ENCODE measurements at places on chromosomes 12 and 14.

DNA sequence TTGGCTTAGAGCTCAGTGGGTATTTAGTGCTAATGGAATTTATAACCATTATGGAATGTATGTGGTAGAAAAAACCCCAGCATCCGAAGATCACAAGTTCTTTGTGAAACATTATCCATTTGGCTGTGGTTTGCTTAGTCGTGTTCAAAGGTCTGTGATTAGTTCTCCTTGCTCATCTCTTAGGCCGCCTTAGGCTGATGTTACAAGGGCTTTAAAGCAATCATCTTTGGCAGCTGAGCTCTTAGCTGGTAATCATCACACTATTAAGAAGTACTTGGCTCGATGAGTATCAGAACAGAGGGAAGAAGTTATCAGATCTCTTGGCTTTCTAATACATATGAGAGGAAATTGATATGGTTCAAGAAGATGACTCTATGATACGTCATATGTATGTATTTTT lies 124.1 kb upstream of the E2F7 start:
- DNase-seq: no peak

DNA sequence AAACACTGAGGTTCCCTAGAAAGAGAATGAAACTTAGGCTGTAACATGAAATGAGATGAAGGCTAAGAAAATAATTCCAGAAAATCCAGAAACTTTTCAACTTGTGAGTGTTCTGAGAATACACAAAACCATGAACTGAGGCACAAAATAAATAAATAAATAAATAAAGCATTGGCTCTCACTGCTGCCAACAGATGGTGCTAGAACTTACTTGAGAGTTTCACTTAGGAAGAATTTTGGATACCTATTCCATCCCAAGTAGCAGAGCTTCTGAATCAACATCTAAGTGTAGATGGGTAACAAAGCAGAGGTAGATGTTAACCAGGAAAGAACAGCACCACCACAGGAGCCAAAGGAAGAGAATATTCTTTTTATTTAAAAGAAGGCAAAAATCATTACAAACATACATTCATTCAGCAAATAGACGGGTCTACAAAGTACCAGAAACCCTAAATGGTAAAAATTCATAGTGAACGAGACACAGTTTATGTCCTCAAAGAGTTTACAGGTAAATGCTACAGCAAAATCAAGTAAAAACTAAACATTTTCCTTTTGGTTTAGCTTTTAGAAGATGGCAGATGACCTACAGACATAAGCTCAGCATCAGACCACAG lies 16.7 kb downstream of the EPS8 start:
- DNase-seq: no peak

DNA sequence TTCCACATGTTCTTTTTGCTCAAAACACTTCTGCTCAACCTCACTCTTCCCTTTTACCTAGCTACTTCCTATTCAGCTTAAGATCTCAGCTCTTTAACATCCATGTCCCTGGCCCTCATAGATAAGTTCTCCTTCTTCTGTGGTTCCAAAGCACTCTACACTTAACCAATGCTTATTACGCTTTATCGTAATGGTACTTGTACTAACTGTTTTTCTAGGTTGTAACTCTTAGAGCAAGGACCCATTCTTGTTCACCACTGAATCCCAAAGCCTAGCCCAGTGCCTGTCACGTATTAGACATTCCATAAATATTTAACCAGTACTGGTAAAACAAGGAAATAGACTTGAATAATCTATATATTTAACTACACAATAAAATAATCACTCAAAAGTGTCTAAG lies 5.3 kb downstream of the SLC41A2 start:
- DNase-seq: no peak

- no peak for DNase-seq
Observed at GRCh38 chr14:65382586-65382985, 29.9 kb upstream of the FUT8 start.

- DNase-seq: no peak
Observed at GRCh38 chr14:101595887-101596721, 34.8 kb downstream of the DIO3 start.

DNA sequence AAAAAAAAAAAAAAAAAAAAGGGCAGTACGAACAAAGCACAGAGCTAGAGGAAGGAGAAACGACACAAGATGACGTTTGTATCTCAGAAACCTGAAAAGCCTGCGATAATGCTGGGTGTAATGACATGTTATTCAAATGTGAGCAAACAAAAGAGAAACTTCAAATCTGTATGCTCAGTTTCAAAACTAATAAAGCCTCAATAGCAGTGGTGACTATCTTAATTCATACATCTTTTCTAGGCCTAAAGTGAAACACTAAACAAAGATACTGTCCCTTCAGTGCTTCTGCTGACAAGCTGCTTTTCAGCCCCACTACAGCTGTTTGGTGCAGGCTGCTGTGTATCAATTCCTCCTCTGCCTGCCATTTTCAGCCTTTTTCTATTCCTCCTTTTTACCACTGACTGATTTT lies 15.8 kb downstream of the ITPR2 start:
- no peak for DNase-seq

- DNase-seq: no peak
Observed at GRCh38 chr12:58104351-58104755, 163.0 kb downstream of the ATP23 start.

DNA sequence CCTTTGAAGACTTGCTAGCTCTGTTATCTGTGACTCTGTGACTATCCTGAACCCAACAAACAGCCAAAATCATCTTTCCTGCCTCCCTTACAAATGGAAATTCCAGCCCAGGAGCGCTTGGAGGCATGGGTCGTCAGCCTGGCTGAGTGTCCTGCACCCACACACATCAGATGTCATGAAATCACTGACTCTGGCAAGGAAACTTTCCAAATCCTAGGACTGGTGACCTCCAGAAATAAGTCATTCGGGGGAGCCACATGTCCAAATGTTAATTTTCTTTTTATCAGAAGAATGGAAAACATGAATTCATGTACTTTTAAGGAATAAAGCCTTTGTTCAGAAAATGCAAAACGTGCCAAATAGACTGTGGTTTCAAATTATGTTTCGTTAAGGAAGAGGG lies 96.3 kb upstream of the EVL start:
- DNase-seq: no peak

- DNase-seq: no peak
Observed at GRCh38 chr12:11724888-11725311, 75.4 kb downstream of the ETV6 start.

- DNase-seq: peak; percentile 69
Observed at GRCh38 chr12:8914716-8915526, 612 bp downstream of the PHC1 start.

DNA sequence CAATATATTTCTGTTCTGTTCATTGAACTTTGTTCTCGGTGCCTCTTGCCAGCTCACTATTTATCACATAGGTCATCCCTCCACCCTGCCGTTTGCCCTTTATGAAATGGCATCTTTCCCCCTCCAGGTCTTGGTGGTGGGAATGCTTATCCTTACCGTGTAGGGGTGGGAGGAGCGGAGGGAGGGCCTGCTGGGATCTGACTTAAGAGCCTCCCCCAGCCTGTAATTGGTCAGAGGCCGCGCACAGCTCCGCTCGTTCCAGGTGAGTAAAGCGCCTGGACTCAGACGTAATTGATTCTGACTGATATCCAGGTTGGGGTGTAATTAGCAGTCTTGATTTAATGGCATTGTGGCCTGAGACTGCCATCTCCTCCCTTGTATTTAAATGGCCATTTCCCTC lies 185.3 kb downstream of the TSPAN9 start:
- DNase-seq: no peak

- no peak for DNase-seq
Observed at GRCh38 chr12:10829994-10830393, 3.8 kb upstream of the TAS2R10 start.

DNA sequence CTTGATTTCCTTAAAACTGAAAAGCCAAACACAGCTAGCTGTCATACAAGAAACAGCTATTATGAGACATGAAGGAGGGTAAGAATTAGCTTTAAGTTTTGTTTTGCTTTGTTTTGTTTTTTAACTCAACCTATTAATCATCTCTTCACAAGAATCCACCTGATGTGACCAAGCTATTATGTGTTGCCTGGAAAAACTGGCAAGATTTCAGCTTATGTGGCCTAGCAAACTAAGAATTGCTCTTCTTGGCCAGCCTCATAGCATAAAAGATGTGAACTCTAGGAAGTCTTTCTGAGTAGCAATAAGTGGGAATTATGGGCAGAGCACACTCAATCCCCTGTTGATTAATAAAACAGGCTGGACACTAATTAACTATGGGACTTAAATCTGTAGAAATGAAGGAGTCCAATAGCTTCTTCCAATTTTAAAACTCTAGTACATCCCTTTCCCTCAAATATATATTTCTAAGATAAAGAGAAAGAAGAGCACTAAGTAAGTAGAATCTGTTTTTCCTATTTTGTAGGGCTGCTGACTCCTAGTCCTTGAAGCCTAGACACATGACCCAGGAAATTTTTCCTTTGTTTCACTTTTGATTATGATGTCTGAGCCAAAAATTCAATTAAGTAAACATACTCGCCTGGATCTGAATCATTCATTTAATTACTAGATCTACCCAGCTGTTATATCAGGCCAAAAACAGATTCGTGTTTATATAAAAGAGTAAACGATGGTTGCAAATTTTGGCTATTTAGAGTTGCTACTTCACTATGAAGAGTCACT lies 75.7 kb downstream of the GTF2A1 start:
- no peak for DNase-seq

- no peak for DNase-seq
Observed at GRCh38 chr12:102365365-102365764, 115.0 kb downstream of the IGF1 start.

- DNase-seq: no peak
Observed at GRCh38 chr14:104889375-104889757, 24.3 kb downstream of the CEP170B start.

DNA sequence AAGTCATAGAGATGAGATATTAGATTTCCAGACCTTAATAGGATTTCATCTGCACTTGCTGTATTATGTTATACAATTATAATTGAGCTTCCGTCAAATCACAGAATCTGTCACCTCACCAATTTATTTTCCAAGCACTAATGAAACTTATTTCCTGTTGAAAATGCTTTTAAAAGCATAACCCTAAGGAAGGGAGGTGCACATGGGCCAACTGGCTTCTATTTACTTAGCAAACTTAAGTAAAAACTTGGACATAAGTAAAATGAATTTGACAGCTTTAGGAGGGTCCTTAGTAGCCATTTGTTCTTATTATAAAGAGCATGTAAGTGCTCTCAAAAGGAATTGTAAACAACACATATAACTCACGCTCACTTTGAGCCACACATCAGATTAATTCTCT lies 462.2 kb upstream of the TMPO start:
- no peak for DNase-seq

- DNase-seq: no peak
Observed at GRCh38 chr14:42884100-42884499, 1277.4 kb downstream of the LRFN5 start.

- no peak for DNase-seq
Observed at GRCh38 chr12:41919048-41919447, 225.6 kb downstream of the GXYLT1 start.

GRCh38 chr14:89000007-89000942 lies 175.8 kb downstream of the TTC8 start:
- DNase-seq: no peak

- DNase-seq: no peak
Observed at GRCh38 chr12:51631591-51631990, 40.6 kb downstream of the SCN8A start.

- no peak for DNase-seq
Observed at GRCh38 chr12:101783150-101783549, 43.9 kb upstream of the SYCP3 start.

DNA sequence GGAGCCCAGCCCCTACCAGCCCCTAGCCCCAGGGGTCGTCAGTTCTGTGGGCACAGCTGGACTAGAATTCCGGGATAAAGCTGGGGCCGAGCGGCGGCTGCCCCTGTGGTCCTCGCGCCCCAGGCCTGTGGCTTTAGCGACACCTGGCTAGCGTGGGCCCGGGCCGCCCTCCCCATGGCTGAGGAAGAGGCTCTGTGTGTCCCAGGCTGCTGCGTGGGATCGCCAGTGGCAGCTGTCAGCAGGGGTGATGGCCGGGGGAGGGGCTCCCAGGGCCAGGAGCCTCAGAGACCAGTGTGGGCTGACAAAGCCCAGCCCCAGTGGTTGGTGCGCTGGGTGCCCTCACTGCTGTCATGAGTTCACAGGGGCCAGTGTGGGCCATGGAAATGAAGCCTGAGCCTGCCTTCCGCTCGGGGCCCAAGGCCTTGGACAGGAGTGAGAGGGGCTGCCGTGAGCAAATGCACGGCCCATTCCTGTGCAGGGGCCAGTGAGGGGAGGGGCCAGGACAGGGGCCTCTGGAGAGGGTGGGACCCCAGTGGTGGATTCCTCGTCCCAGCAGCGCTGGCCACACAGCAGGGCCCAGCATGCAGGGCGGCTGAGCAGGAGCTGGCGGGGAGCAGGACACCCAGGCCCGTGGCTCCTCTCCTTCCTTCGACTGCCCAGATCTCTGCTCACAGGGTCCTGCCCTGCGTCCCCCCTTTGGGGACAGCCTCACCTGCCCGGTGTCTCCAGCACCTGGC lies 11.4 kb downstream of the FBRSL1 start:
- no peak for DNase-seq

DNA sequence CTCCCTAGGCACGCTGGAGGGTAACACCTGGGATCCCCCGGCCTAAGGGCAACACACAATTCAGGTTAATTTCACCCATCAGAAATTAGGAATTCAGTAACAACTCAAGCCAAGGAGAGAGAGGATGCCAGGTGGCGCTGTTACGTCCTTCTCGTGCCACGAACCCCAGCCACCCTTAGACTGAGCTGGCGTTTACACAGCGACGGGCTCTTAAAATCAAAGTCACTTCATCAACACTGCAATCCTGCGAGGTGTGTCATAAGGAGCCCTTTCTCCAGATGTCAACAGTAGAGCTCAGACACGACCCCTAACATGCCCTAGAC lies 110.6 kb upstream of the TMEM132D start:
- DNase-seq: no peak

DNA sequence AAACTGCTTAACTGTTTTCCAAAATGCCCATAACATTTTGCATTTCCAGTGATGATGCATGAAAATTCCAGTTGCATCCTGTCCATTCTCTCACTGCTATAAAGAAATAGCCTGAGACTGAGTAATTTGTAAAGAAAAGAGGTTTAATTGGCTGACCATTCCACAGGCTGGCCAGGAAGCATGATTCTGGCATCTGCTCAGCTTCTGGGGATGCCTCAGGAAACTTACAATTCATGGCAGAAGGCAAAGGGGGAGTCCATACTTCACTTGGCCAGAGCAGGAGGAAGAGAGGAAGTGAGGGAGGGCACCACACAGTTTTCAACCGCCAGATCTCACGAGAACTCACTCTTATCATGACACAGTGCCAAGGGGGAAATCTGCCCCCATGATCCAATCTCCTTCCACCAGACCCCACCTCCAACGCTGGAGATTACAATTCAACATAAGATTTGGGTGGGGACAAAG lies 18.2 kb upstream of the CLEC2D start:
- no peak for DNase-seq

DNA sequence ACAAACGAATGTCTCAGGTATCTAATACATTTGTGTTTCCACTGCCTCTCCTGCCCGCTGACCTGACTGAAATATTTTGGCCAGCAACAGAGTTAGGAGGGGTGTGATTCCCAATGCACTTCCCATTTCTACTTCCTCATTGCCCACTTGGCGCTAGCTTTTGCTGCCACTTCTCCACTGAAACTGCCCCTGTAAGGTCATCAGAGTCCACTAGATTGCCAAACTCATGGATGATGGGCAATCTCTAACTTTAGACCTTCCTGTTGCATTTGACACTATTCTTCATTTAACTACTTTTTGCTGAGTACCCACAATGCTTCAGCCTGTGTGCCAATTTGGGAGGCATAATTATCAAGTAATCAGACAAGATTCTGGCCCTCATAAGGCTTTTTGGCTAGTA lies 40.8 kb downstream of the GPR65 start:
- DNase-seq: no peak
